NCI-H1436 (cell line): ENCODE measurements at places on chromosomes 16 and 17.

GRCh38 chr17:45319239-45319703 lies 2.5 kb upstream of the MAP3K14 start:
- DNase-seq = no peak

DNA sequence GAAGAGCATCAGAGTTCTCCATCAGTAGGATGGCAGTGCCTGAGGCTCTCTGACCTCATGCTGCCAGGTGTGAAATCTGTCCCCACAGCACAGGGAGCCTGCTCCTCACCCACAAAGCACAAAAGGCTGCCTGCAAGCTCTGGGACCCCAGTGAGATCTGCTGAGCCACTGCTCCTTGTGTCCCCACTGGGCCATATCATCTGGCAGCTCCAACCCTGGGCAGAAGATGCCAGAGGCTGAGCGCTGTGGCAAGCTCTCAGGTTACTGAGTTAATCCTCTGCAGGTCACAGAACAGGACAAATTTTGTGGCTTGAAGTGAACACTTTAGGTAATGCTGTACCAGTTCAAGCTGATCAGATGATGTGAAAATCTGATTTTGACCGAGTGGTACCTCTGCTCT lies 26.7 kb upstream of the ERN1 start:
- DNase-seq = no peak

DNA sequence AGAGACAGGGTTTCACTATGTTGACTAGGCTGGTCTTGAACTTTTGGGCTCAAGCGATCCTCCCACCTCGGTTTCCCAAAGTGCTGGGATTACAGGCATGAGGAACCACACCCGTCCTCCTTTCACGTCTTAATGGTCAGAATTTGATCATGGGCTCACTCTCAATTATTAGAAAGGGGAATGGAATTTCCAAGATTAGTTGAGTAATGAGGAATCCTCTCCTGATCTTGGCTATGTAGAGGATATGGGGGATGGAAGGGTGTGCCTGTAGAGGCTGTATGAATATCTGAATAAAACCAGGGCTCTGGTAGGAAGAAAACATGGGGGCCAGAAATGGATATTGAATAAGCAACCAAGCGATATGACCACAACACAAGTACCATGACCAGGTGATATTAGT lies 25.9 kb upstream of the SMURF2 start:
- DNase-seq = no peak

- DNase-seq = no peak
These were observed 2.6 kb downstream of the GLIS2 start for GRCh38 chr16:4318451-4318910.

- DNase-seq = peak; percentile 10
These were observed 664 bp upstream of the NKD1 start for GRCh38 chr16:50547340-50548124.

- no peak for DNase-seq
These were observed 25.5 kb downstream of the GRB7 start for GRCh38 chr17:39763051-39763820.

- no peak for DNase-seq
These were observed 63.3 kb downstream of the TMEM235 start for GRCh38 chr17:78294776-78295175.

GRCh38 chr16:72957303-72958277 lies 90.3 kb downstream of the ZFHX3 start:
- no peak for DNase-seq

- DNase-seq = no peak
These were observed 816 bp downstream of the HSBP1 start for GRCh38 chr16:83808573-83809014.

DNA sequence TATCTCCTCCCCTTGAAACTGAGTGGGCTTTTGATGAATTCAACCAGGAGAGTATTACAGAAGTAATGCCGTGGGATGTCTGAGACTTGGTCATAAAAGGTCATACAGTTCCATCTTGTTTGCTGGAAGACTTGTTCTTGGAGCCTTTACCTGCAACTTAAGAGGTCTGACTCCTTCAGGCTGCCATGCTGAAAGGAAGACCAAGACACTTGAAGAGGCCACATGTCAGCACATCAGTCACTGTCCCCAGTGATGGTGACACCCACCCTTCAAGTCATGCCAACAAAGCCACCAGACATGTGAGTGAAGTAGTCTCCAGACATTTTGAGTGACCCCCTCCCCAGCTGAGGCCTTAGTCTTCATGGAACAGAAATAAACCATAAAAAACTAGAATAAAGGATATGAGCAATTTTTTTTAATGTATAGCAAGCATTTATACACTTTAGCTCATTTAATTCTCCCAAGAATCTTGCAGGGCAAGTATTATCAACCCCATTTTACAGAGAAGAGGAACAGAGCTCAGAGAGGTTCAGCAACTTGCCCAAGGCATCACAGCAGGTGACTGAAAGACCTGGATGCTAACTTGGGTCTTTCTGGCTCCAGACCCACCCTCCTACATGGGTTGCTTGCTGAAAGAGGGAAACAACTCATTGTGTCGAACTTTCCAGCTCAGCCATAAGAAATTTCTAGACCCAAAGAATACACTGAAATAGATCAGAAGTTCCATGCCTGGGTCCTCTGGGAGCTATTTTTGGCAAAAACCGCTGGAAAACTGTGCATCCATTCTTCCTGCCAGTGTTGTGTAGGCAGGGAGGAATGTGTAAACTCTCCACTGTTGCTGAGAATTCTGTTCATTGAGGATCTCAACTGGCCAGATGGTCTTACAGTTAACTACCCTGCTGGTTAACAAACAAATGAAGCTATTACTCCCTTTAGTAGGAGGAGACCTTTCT lies 38.1 kb downstream of the SOCS1 start:
- DNase-seq = no peak

- DNase-seq = no peak
These were observed 80.8 kb upstream of the NOL11 start for GRCh38 chr17:67636834-67637520.

GRCh38 chr17:4577386-4577993 lies 6.8 kb upstream of the SMTNL2 start:
- DNase-seq = no peak

DNA sequence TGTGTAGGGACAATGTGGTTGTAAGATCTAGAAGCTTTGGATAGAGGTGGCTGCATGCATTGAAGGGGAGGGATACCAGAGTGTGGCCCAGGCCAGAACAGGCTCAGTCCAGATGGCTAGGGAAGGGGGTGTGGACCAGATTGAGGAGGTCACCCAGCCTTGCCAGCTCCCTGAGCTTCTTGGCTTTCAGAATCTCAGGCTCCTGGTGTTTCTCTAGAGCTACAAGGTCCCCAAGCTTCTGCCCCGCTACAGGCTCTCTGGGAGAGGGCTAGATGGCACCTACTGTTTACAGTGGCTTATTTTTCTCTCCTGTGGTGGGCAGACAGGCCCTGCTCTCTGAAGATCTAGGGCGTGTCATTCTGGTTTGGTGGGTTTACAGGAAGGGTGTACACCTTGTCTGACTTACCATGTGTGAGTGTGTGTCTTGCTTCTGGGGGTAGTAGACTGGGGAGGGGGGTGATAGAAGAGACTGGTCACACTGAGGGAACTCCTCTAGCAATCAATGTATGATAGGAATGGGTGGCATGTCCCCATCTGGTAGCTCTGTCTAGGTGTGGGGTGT lies 1.1 kb downstream of the RARA start:
- DNase-seq = no peak

DNA sequence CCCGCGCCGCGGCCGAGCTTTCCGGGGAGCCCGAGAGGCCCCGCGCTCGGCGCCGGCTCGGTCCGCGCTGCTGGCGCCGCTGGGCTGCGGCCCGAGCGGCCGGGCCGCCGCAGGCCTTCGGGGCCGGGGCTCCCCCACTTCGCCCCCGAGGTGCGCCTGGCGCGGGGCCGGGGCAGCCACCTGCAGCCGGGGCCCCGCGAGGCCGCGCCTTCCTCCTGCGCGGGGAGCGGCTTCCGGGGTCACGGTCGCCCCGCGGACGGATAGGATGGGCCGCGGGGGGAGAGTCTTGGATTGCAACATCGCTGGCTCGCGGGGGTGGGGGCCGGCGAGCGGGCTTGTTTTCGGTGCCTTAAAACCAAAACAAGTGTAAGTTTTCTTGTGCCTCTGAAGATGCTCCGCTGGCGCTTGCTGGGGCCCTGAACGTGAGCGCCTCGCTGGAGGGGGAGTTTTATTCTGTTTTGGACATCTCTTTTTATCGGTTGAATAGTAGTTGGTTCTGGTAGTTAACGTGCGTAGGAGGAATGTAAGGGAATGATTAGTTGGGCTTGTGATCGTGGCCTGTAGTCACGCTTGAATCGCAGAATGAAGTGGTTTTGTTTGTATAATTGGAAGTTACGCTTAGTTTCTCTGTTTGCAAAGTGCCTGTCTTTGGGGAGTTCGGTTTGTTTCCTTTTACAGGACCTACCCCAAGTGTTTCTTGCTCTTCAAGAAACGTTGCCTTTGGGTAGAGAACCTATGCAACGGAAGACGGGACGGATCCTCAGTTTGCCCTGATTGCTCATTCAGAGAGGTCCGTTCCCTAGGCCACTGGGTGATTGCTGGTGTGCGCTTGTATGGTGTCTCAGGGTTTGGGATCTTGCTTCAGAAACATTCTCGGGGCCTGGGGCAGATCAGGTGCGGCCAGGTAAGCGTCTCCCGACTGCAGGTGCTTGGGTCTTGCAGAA lies 724 bp downstream of the UBE2I start:
- DNase-seq = no peak

DNA sequence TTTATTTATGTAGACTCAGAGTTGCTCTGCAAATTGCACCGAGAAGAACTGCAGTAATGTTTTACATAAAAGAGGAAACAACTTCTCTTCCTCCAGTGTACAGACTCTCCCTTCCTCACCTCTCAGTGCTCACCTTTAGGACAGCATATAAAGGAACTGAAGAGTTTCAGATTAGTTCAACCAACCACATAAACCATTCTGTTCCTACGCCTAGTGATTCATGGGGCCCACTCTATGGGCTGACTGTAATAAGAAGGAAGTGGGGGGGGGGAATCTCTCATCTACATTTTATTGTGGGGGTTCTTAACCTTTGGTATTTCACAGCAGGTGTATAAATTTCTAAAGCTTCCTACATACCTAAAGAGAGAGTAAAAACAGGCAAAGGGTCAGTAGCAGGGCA lies 18.3 kb downstream of the ZSWIM7 start:
- no peak for DNase-seq

DNA sequence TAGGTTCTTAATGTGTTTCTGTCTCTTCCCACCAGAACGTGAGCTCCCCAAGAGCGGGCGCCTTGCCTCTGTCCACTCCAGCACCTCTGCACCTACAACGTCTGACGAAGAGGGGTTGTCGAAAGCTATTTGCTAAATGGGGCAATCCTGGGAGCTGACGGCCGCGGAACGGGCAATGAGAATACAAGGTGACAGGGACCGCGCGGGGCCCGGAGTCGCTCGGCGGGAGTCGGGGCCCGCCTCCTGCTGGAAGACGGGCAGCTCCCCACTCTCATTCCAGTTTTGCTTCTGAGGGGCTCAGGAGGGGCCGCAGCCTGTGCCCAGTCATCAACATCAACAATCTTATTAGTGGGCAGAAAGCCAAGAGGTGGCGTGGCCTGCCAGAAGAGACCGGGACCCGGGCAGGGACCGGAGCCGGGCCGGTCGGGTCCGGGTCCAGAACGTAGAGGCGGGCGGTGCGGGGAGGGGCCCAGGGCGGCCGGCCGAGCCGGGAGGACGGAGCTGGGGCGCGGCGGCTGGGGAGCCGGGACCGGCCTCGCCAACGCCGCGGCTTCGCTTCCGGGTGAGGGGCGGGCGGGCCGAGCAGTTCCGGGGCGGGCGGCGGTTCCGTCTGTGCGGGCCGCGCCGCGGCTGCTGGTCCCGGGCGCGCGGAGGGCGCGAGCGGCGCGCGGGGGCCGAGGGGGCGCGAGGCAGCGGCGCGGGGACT lies at the start of gene MOSMO:
MOSMO (plus strand) TSS at position 603 of the 706 bp plus-strand sequence. CDS start 191 bp downstream, outside the sequence.
- peak; percentile 38 for DNase-seq

GRCh38 chr16:21244518-21245215 lies 11.2 kb downstream of the ANKS4B start:
- no peak for DNase-seq

DNA sequence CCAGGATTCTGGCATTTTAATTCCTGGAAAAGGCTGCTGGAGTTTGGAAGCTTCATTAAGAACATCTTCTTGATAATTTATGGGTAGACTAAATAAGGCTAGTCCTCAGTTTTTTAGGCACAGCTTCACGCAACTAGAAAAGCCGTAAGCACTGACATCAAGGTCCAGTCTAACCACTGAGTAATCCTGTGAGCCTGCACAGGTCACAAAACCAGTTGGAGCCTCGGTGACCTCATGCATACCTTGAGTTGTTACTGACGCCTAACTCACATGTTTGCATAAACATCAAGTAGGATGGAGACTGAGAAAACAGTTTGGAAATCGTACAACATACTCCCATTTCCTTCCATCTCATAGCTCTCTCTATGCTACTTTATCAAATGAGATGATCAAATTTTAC lies 63.8 kb upstream of the RCVRN start:
- no peak for DNase-seq

- no peak for DNase-seq
These were observed 46.0 kb downstream of the YPEL2 start for GRCh38 chr17:59377410-59377809.

DNA sequence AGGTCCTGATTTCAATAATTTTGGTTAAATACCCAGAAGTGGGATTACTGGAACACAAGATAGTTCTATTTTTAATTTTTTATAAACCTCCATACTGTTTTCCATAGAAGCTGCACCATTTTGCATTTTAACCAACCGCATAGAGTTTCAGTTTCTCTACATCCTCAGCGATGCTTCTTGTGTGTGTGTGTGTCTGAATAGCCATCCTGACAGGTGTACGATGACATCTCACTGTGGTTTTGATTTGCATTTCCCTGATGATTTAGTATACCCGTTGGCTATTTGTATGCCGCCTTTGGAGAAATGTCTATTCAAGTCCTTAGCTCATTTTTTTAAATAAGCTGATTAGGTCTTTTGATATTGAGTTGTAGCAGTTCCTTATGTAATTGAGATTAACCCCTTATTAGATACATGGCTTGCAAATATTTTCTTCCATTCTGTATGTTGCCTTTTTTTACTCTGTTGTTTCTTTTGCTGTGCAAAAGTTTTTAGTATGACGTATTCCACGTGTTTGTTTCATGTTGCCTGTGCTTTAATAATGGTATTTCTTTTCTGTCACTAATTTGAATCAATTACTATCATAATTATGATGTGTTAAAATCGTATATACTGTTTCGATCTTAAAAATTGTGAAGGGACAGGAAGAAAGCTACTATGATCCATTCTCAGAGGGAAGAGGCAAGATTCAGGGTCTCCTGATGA lies 227.2 kb upstream of the MON1B start:
- DNase-seq = peak; percentile 45

GRCh38 chr16:67425061-67425460 lies 5.9 kb upstream of the HSD11B2 start:
- DNase-seq = no peak
